Endothelial cell of umbilical vein (primary cell): ENCODE measurements at places on chromosomes 1 and 21. TPM values are rescaled to one million over a fixed set of nuclear protein-coding genes. Genes with fewer than 3 reads are reported as not detected.

Gene KLHDC7A
- not detected in 2 replicates for total RNA-seq

Gene WDR64
- not detected in 2 replicates for total RNA-seq

Gene GJA8
- not detected in 2 replicates for total RNA-seq

Gene TAGLN2
- 646 and 750 TPM in 2 replicates for total RNA-seq

Gene ATG4C
- 9.5 and 11.8 TPM in 2 replicates for total RNA-seq

Gene RUSC1
- total RNA-seq: 40.3 and 42.4 TPM in 2 replicates

Gene PIGR
- not detected in 2 replicates for total RNA-seq

Gene ZNF683
- total RNA-seq: not detected in 2 replicates

Gene SELP
- 0.48 and 1.3 TPM in 2 replicates for total RNA-seq

Gene APCS
- not detected in 2 replicates for total RNA-seq

Gene RGS16
- total RNA-seq: not detected in 2 replicates

Gene LEPROT
- 71.7 and 80.6 TPM in 2 replicates for total RNA-seq

Gene IL24
- not detected in 2 replicates for total RNA-seq

Gene AKR7A3
- total RNA-seq: 0.49 and 0.85 TPM in 2 replicates

Gene ST6GALNAC3
- total RNA-seq: 44.0 and 48.3 TPM in 2 replicates

Gene KRTAP22-2
- total RNA-seq: not detected in 2 replicates

Gene OR2T11
- not detected in 2 replicates for total RNA-seq

Gene PKP1
- not detected in 2 replicates for total RNA-seq

Gene ALPL
- total RNA-seq: 0.30 and 0.38 TPM in 2 replicates

Gene ZNF648
- total RNA-seq: not detected in 2 replicates

Gene BARHL2
- not detected in 2 replicates for total RNA-seq

Gene SLC30A10
- total RNA-seq: not detected in 2 replicates

Gene HES3
- not detected in 2 replicates for total RNA-seq

Gene RBP7
- not detected in 2 replicates for total RNA-seq
